HFFc6 (cell line): ENCODE measurements at places on chromosomes 6 and 20.

- no peaks in the 10 kb centered on the region for H3K36me3 ChIP-seq
- peaks cover 18% of the 10 kb centered on the region for H3K4me1 ChIP-seq
- no peak overlapping the region for H3K27ac ChIP-seq
- DNase-seq, result no peak
- no peaks in the 10 kb centered on the region for H3K27me3 ChIP-seq
- no peak overlapping the region for H3K4me3 ChIP-seq
These were observed 85.2 kb downstream of the PRSS35 start for GRCh38 chr6:83597511-83597910.

GRCh38 chr6:15672818-15673217 lies 10.0 kb upstream of the DTNBP1 start:
- no peaks in the 10 kb centered on the region for H3K36me3 ChIP-seq
- no peak overlapping the region for H3K4me3 ChIP-seq
- H3K27me3 ChIP-seq, result peaks cover 29% of the 10 kb centered on the region
- no peak for DNase-seq
- no peak overlapping the region for H3K27ac ChIP-seq

- peaks cover 46% of the 10 kb centered on the region for H3K4me1 ChIP-seq
- H3K27me3 ChIP-seq, result peaks cover 1% of the 10 kb centered on the region
- H3K36me3 ChIP-seq, result peaks cover 9% of the 10 kb centered on the region
- no peak overlapping the region for H3K4me3 ChIP-seq
- DNase-seq, result no peak
These were observed 95.0 kb downstream of the CDH26 start for GRCh38 chr20:60053125-60053817.

GRCh38 chr6:25083784-25084507 lies 148.2 kb upstream of the RIPOR2 start:
- no peaks in the 10 kb centered on the region for H3K36me3 ChIP-seq
- no peak overlapping the region for H3K27ac ChIP-seq
- no peaks in the 10 kb centered on the region; the same call in 1 of the 2 replicates for H3K27me3 ChIP-seq
- no peak overlapping the region for H3K4me3 ChIP-seq
- no peaks in the 10 kb centered on the region for H3K4me1 ChIP-seq
- no peak for DNase-seq

GRCh38 chr20:64077876-64078551 lies 1.3 kb downstream of the RGS19 start:
- peaks cover 8% of the 10 kb centered on the region; the same call in 1 of the 2 replicates for H3K4me1 ChIP-seq
- peak overlapping the region; percentile 89 for H3K4me3 ChIP-seq
- no peak overlapping the region for H3K27ac ChIP-seq
- H3K27me3 ChIP-seq, result peaks cover 10% of the 10 kb centered on the region

DNA sequence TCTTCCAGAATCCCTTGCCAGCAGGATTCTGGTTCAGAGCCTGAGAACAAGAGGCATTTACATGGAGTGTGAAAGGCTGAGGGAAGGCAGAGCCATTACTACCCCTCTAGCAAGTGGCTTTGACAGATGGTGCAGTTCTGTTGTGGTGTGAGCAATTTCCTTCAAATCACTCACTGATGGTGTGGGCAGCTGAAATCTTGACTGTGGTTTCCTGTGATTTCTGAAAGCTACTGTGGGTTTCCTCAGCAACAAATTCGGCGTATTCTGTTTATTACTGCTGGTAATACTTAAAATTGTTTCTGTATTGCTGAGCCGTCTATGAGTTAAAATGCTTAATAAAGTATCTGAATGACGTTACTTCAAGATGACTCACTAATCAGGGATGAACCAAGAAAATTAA lies 181.5 kb upstream of the TCF21 start:
- H3K36me3 ChIP-seq, result peaks cover 6% of the 10 kb centered on the region; the same call in 1 of the 2 replicates
- peaks cover 53% of the 10 kb centered on the region for H3K4me1 ChIP-seq
- H3K27me3 ChIP-seq, result no peaks in the 10 kb centered on the region
- peak overlapping the region; percentile 76 for H3K4me3 ChIP-seq

- H3K27ac ChIP-seq, result no peak overlapping the region
- H3K4me1 ChIP-seq, result peaks cover under 1% of the 10 kb centered on the region; the same call in 1 of the 2 replicates
- no peaks in the 10 kb centered on the region for H3K36me3 ChIP-seq
- H3K27me3 ChIP-seq, result no peaks in the 10 kb centered on the region
These were observed 210.5 kb upstream of the RSPO3 start for GRCh38 chr6:126907996-126908395.

- no peaks in the 10 kb centered on the region for H3K36me3 ChIP-seq
- H3K27me3 ChIP-seq, result peaks cover 32% of the 10 kb centered on the region
- H3K4me1 ChIP-seq, result no peaks in the 10 kb centered on the region
- no peak overlapping the region for H3K4me3 ChIP-seq
- no peak for DNase-seq
- H3K27ac ChIP-seq, result no peak overlapping the region
These were observed 3.0 kb upstream of the SFTA2 start for GRCh38 chr6:30935018-30935417.

GRCh38 chr20:45826381-45827019 lies 612 bp downstream of the TNNC2 start:
- H3K36me3 ChIP-seq, result no peaks in the 10 kb centered on the region
- no peak overlapping the region for H3K4me3 ChIP-seq
- peaks cover 6% of the 10 kb centered on the region for H3K27me3 ChIP-seq
- H3K27ac ChIP-seq, result peak overlapping the region; percentile 55

- H3K36me3 ChIP-seq, result peaks cover 6% of the 10 kb centered on the region; the same call in 1 of the 2 replicates
- peaks cover 50% of the 10 kb centered on the region; the same call in 1 of the 2 replicates for H3K4me1 ChIP-seq
- H3K4me3 ChIP-seq, result no peak overlapping the region; the same call in 1 of the 2 replicates
- peaks cover 8% of the 10 kb centered on the region; the same call in 1 of the 2 replicates for H3K27me3 ChIP-seq
These were observed 81.3 kb downstream of the C6orf52 start for GRCh38 chr6:10613077-10613476.

DNA sequence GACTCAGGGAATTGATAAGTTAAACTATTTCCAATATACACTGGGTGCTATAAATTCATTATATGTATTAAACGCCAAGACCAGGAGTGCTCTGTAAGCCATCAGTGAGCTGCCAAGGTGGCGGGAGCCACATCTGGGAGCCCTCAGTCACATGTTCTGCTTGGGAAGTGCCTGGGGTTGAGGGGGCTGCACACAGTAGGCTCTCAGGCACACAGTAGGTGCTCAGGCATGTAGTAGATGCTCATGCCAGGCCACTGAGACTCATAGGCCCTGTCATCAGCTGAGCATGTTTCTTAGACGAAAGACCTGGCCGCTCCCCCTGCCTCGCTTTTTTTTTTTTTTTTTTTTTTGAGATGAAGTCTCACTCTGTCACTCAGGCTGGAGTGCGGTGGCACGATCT lies 83.3 kb upstream of the BHLHE23 start:
- DNase-seq, result no peak
- H3K4me3 ChIP-seq, result no peak overlapping the region
- no peak overlapping the region for H3K27ac ChIP-seq
- peaks cover 38% of the 10 kb centered on the region for H3K27me3 ChIP-seq
- H3K36me3 ChIP-seq, result no peaks in the 10 kb centered on the region
- no peaks in the 10 kb centered on the region for H3K4me1 ChIP-seq

DNA sequence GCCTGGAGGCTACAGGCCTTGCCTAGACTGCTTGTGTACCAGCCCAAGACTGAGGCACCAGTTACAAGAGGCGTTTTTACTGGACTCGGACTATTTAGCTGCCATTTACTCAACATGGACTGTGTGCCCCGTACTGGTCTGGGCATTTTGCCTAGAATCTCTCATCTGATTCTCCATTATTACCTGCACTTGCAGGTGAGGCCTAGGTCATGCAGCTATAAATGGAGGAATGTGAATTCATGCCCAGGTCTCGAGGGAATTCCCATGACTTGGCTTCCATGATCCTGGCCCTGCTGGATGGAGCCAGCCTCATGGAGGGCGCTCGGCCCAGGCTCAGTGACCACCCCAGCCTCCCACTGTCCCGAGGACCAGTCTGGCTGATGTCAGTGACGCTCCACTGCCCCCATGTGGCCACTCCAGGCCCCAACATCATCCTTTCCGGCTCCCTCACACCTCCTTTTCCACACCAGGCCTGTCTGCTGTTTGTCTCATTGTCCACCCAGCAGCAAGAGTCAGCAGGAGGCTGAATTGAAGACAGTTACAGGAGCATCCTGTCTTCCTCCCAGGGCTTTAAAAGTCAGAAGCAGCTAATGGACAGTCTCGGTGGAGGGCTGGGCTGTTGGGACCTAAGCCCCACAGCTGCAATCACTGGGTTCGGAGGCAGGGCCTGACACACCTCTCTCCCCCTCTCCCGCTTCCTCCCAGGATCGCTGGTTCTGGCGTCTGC lies 8.7 kb downstream of the MMP24OS start:
- H3K27me3 ChIP-seq, result no peaks in the 10 kb centered on the region; the same call in 1 of the 2 replicates
- no peaks in the 10 kb centered on the region for H3K36me3 ChIP-seq
- H3K4me1 ChIP-seq, result peaks cover 21% of the 10 kb centered on the region
- peak; percentile 59 for DNase-seq

DNA sequence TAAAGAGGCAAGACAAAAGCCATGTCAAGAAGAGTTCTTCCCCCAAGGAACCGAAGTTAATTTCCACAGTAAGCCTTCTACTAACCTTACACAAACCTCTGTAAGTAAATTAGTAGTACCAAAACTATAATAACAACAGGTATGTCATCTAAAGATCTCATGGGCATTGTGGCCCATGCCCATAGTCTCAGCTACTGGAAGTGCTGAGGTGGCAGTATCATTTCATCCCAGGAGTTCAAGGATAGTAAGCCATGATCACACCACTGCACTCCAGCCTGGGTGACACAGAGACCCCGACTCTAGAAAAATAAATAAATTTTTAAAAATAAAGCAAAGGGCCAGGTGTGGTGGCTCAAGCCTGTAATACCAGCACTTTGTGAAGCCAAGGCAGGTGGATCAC lies 29.2 kb downstream of the MDN1 start:
- peaks cover 10% of the 10 kb centered on the region for H3K36me3 ChIP-seq
- H3K4me3 ChIP-seq, result no peak overlapping the region
- no peak for DNase-seq
- no peak overlapping the region for H3K27ac ChIP-seq

GRCh38 chr20:23305098-23305497 lies 45.5 kb upstream of the NXT1 start:
- no peak overlapping the region for H3K27ac ChIP-seq
- H3K36me3 ChIP-seq, result no peaks in the 10 kb centered on the region
- no peaks in the 10 kb centered on the region for H3K4me1 ChIP-seq
- DNase-seq, result peak; percentile 25

DNA sequence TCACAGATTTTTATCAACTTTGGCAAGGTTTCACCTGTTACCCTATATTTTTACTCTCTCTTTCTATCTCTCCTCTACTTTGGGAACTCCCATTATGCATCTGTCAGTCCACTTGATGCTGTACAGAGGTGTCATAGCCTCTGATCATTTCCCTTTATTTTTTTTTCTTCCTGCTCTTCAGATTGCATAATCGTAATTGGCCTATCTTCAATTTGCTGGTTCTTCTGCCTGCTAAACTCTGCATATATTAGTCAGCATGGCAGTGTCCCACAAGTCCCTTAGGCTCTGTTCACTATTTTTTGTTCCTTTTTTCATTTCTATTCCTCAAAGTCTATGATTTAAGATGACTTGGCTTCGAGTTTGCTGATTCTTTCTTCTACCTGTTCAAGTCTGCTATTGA lies 44.7 kb upstream of the MICB start:
- DNase-seq, result no peak
- H3K4me3 ChIP-seq, result no peak overlapping the region
- no peaks in the 10 kb centered on the region for H3K4me1 ChIP-seq
- no peak overlapping the region for H3K27ac ChIP-seq
- H3K36me3 ChIP-seq, result no peaks in the 10 kb centered on the region
- H3K27me3 ChIP-seq, result peaks cover 12% of the 10 kb centered on the region

GRCh38 chr6:131132360-131132759 lies 2.9 kb upstream of the AKAP7 start:
- DNase-seq, result no peak
- peaks cover 1% of the 10 kb centered on the region for H3K27me3 ChIP-seq
- H3K4me1 ChIP-seq, result peaks cover 22% of the 10 kb centered on the region
- H3K4me3 ChIP-seq, result no peak overlapping the region

DNA sequence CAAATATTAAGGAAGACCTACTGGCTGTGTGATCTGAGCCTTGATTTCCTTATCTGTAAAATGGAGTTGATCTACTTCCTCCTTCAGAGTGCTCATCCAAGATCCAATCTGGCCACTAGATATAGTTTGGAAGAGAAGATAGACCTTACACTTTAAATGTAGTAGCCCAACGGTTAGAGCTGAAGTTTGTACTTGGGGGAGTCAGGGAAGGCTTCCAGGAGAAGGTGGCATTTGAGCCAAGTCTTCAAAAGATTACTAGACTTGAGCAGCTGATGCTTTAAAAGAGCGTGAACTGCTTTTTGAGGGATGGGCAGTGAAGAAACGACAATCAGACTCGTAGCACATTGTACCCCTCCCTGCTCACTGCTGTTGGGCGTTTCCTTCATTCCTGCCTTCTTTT lies 3.6 kb downstream of the LBP start:
- peaks cover 34% of the 10 kb centered on the region for H3K27me3 ChIP-seq
- H3K27ac ChIP-seq, result no peak overlapping the region
- no peaks in the 10 kb centered on the region; the same call in 1 of the 2 replicates for H3K4me1 ChIP-seq
- no peak for DNase-seq
- H3K36me3 ChIP-seq, result no peaks in the 10 kb centered on the region

- DNase-seq, result no peak
- no peak overlapping the region for H3K27ac ChIP-seq
- no peaks in the 10 kb centered on the region; the same call in none of the 2 replicates for H3K27me3 ChIP-seq
- peaks cover 7% of the 10 kb centered on the region for H3K4me1 ChIP-seq
- H3K36me3 ChIP-seq, result no peaks in the 10 kb centered on the region
- H3K4me3 ChIP-seq, result no peak overlapping the region
These were observed 270.9 kb upstream of the JARID2 start for GRCh38 chr6:14974792-14975470.

GRCh38 chr6:129032602-129033001 lies 149.7 kb downstream of the LAMA2 start:
- no peak overlapping the region for H3K27ac ChIP-seq
- no peaks in the 10 kb centered on the region for H3K36me3 ChIP-seq
- no peak for DNase-seq
- peaks cover 36% of the 10 kb centered on the region for H3K4me1 ChIP-seq
- H3K4me3 ChIP-seq, result no peak overlapping the region

DNA sequence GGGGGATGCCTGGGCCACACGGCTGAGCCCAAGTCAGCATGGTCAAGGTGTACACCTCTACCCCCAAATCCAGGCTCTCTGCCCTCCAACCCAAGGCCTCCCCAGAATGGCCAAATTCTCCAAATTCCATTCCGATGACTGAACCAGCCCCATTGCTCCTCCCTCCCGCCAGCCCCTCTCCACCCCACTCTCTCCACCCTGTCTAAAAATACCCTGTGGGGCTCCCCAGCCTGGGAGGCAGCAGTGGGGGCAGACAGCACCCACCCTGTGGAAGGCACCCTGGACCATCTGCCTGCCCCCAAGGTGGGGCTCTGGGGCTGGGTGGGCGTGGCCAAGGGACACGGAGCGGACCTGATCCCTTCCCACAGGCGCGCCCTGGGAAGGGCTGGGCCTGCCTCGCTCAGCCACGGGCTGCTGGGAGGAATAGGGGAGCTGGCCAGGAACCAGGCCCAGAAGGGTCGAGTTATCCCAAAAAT lies 11.4 kb downstream of the TEAD3 start:
- H3K36me3 ChIP-seq, result peaks cover 6% of the 10 kb centered on the region; the same call in 1 of the 2 replicates
- DNase-seq, result no peak
- H3K27me3 ChIP-seq, result no peaks in the 10 kb centered on the region
- peak overlapping the region; percentile 54 for H3K4me3 ChIP-seq

- H3K4me3 ChIP-seq, result peak overlapping the region; percentile 33
- H3K27me3 ChIP-seq, result peaks cover 9% of the 10 kb centered on the region
- peak; percentile 53 for DNase-seq
- peaks cover 34% of the 10 kb centered on the region for H3K4me1 ChIP-seq
These were observed 44.2 kb upstream of the SLC9A8 start for GRCh38 chr20:49768204-49769047.
